SK-MEL-5 (cell line): ENCODE measurements at places on chromosomes 5 and 9.

DNA sequence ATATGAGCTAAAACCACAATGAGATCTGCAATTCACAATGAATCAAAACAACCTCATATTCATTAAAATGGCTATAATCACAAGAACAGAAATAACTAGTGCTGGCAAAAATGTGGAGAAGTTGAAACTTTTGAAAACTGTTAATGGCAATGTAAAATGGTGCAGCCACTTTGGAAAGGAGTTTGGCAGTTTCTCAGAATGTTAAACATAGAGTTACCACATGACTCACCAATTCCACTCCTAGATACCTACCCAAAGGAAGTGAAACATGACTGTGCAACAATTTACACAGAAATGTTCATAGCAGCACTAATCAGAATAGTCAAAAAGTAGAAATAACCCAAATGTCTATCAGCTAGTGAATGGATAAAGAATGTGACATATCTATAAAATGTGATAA lies 862.2 kb downstream of the DTWD2 start:
- no peak for DNase-seq

DNA sequence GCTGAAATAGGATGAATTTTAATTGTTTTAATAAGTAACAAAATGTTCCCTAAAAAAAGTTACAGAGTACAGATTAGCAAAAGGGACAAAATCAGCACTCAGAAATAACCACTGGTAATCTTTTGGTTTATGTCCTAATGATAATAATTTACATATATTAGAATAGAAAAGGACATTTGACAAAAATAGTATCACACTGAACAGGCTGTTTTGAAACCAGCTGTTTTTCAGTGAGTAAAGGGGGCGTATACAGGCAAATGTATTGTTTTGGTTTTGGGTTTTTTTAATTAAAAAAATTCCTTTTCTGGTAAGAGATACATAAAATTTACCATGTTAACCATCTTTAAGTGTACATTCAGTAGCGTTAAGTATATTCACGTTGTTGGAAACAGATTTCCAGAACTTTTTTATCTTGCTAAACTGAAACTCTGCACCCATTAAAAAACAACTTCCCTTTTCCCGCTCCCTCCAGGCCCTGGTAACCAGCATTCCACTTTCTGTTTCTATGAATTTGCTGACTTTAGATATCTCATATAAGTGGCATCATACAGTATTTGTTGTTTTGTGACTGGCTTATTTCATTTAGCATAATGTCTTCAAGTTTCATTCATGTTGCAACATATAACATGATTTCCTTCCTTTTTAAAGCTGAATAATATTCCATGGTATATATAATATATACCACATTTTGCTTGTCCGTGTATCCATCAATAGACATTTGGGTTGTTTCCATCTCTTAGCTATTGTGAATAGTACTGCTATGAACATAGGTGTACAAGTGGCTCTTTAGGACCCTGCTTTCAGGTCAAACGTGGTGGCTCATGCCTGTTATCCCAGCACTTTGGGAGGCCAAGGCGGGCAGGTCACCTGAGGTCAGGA lies 20.6 kb upstream of the LARP1 start:
- no peak for DNase-seq

DNA sequence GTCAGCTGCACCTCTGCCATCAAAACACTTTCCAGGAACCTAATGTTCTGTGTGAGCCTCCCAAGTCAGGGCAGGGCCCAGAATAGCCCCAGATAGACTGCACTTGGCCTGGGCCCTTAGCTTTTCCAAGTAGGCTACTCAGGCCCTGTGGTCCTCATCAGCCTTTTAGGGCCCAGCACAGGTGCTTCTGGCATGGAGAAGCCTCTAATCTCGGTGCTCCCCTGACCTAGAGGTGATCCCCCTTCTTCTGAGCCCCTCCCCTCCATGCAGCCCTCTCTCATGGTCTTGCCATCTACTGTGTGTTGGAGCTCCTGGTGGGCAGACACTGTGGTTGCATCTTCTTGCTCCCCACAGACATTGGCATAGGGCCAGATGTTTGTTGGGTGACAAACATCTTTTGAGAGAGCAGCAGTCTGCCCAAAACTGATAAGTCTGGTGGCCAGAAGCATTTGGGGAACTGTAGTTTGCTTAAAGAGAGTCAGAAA lies 28.1 kb downstream of the FRMPD1 start:
- peak; percentile 5 for DNase-seq

GRCh38 chr5:9091896-9092662 lies 453.8 kb downstream of the SEMA5A start:
- DNase-seq, result no peak

DNA sequence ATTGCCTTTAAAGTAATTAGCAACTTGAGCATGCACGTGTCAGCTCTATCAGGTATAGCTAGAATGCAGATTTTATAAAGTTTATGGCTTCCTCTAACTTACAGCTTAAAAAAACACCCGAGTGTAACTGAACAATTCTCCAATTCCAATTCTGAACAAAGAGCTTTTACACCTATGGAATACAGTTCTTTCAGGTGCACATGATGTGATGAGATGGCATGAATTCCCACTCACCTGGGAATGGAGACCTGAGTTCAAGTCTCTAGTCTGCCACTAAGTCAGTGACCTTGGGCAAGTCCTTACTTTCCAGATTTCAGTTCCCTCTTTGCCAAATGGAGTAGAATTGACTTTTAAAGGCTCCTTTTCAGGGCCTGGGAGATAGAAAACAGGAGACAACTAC lies 1.8 kb downstream of the ZFAND5 start:
- peak; percentile 44 for DNase-seq

GRCh38 chr5:80474929-80475328 lies 13.0 kb upstream of the FAM151B start:
- no peak for DNase-seq

- DNase-seq, result no peak
Observed at GRCh38 chr5:31901807-31902530, 263.0 kb downstream of the PDZD2 start.

GRCh38 chr9:75452512-75452911 lies 364.2 kb downstream of the OSTF1 start:
- DNase-seq, result no peak

GRCh38 chr5:11164531-11165294 lies 403.7 kb upstream of the DAP start:
- no peak for DNase-seq

GRCh38 chr5:77943851-77944250 lies 167.7 kb upstream of the TBCA start:
- DNase-seq, result no peak

DNA sequence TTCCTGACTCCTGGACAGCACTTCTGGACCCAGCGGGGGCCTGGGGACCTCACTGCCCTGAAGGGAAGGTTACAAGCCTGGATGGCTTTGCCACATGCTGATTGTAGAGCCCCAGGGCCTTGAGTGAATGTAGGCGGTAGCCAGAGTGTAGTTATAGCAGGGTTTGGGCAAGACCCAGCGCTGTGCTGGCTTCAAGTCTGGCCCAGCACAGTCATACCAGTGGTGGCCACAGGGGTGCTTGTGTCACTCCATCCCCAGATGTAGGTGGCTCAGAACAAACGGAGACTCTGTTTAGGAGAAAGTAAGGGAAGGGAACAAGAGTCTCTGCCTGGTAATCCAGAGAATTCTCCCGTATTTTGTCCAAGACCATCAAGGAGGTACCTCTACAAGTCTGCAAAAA lies 84.6 kb downstream of the STARD4 start:
- DNase-seq, result no peak

DNA sequence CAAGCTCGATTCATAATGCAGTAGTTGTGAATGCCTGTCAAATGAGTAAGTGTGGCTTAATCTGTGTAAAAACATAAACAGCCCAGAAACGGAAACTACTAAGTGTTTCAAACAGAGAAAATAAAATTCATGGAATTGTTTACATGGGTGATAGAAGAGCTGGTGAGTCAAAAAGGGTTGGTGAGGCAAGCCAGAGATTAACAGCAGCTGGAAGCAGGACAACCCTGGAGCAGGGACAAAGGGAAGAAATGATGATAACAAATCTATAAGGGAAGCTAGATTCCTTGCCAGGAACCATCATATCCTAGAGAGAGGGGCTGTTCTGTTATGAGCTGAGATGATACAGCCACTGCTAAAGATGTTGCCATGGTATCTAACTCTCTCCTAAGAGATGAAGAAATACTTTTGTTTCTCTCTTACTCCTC lies 18.0 kb upstream of the PRR16 start:
- no peak for DNase-seq

GRCh38 chr9:34386656-34387055 lies 10.0 kb upstream of the MYORG start:
- DNase-seq, result no peak

GRCh38 chr9:137012694-137013570 lies 15.1 kb downstream of the ABCA2 start:
- no peak for DNase-seq

GRCh38 chr5:142012186-142012785 lies 541 bp downstream of the GNPDA1 start:
- peak; percentile 73 for DNase-seq

- no peak for DNase-seq
Observed at GRCh38 chr9:98896632-98897031, 47.1 kb upstream of the COL15A1 start.

GRCh38 chr9:38371495-38371894 lies 21.0 kb upstream of the ALDH1B1 start:
- peak; percentile 55 for DNase-seq

- no peak for DNase-seq
Observed at GRCh38 chr9:116390303-116391228, 237.0 kb downstream of the PAPPA start.

- DNase-seq, result no peak
Observed at GRCh38 chr5:54367844-54368243, 57.5 kb upstream of the ARL15 start.

DNA sequence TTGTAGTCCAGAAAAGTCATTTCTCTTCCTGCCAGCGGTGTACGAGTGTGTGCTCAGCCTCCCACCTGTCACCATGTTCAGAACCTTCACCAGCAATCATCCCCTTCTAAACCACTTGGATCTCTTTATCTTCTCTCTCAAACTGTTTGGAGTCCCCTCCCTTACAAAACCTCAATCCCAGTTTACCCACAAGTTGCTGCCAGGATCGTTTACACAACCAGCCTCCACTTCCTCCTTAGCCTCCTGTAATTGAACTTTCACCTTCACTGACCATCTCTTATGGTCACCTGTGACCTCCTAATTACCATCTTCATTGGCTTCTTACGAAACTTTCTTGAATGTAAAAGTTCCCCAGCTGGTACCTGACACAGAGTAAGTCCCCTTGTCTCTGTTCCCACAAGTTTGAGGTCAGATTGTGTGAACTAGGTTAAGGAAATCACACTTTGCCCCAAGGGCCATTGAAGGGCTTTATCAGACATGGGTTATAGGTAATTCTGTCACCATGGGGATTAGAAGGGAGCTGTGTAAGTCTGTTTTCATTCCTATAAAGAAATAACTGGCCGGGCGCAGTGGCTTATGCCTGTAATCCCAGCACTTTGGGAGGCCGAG lies 20.0 kb downstream of the RNF44 start:
- no peak for DNase-seq

GRCh38 chr5:158070859-158071258 lies 211.9 kb upstream of the CLINT1 start:
- no peak for DNase-seq

- no peak for DNase-seq
Observed at GRCh38 chr5:91359962-91360609, 23.0 kb downstream of the ARRDC3 start.

DNA sequence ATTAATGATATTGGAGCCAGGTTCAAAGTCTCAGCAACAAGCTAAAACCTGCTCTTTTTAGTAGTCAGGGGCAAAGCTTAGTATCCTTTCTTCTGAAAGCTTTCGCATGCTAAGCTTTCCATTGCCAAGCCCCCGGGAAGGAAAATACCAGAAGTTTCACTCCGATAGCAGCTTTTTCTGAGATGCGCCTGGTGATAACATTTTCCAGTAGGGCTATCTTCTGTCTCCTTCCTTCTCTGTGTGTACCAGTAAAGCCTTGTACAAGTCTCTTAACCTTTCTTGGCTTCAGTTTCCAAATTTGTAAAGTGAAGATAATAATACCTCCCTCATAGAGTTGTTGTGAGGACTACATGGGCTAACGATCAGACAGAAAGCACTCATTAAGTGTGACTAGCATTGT lies 36.7 kb downstream of the DOCK8 start:
- DNase-seq, result no peak

DNA sequence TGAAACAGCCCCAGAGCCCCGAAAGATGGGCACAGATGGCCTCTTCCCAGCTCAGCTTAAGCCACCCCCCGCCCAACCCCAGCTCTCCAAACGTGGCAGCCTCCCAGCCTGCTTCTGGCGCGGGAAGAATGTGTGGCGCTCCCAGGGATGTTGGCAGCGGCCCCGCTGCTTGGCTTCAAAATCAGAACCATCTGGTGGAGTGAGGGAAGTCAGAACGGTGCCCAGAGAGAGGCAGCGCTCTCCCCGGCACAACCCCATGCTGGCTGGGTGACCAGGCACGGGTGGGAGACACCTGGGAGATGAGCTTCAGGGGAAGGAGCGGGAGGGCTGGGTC lies 72.7 kb upstream of the ORM1 start:
- no peak for DNase-seq
